ENCODE measurements at places on chromosomes 5 and 9.

GRCh38 chr5:175609526-175609925 lies 48.3 kb upstream of the HRH2 start:
- DNase-seq, result peak; percentile 15

DNA sequence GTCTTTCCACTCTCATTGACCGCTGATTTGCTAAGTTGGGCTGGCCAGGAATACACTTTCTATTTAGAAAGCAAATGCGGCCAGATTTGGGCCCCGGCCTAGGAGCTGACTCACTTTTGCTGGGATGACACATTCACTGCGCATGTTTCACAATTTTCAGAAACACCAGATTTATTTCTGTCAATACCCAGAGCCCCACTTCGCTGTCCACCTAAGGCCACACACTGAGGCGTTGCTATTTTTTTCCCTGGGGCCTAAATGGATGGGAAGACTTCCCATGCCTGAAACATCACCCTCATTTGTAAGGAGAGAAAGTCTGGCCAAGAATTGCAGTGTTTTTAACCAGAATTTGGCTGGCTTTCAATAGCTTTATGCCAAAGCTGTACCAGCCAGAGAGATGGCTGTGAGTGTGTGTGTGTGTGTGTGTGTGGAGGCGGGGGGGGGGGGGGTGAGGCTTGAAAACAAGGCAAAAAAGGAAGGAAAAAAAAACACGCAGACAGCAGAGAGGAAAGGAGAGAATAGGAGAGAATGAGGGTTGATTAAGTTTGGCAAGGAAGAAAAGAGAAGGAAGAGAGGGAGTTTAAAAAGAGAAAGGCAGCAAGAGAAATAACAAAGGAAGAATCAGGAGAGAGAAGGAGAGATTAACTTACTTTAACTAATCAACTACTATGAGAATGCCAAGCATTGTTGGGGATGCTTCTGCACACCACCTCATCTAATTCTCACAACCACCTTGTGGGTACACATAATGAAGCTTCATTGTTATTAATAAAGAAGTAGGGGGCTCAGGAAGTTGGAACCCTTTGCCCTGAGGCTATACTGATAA lies 261.4 kb upstream of the KLF4 start:
- no peak for DNase-seq

DNA sequence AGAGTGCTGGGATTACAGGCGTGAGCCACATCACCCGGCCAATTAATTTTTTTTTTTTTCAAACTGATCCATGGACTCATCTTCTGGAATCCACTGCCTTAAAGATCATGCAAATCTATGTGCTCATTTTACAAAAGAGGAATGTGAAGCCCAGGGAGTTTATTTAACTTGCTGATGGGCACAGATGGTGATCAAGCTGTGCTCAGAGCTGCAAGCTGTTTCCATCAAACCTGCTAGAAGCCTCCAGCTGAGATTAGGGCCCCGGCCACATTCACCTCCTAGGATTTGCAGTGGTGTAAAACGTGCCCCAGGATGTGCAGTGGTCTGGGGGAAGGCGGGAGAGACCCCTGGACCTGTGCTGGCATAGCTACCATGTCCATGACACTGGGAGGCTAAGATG lies 56.1 kb upstream of the TUT7 start:
- DNase-seq, result no peak

DNA sequence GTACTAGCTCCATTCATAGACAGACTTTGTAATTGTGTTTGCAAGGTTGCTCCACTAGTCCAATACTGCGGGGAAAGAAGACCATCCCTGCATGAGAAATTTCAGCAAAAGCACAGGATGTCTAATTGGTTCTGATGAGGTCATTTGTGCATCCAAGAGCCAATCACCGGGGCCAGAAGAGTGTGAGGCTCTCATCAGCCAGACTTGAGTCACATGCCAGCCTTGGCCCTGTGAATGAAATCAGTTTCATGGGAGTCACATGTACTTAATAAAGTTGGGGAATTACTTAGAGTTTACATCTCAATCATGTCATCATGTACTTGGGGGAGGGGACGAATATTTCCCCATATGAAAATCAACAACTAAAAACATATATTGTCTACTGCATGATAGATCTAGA lies 1236.0 kb downstream of the MAT2B start:
- DNase-seq, result no peak
